Stimulated activated CD8-positive, alpha-beta memory T cell treated with anti-CD3 and anti-CD28 coated beads, Interleukin-2, amount 100 ng/mL, for 48 hours (primary cell): ENCODE measurements at places on chromosomes 16 and 17.

DNA sequence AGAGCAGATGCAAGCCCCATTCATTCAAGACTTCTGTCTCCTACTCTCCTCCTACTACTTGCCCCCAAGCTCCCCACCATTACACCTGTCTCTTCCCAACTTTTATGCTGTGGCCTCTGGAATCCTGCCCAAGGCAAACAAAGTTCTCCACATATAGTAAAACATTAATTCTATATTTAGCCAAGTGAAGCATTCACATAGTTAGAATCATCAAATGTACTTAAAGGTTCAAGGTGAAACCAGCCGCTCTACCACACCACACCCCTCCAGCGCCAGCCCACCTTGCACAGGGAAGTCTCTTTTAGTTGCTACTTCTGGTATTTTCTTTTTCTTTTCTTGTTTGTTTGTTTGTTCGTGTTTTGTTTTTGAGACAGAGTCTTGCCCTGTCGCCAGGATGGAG is 25.4 kb upstream of the GUCY2D start:
- DNase-seq = no peak

- no peak for DNase-seq
These were observed 7.1 kb upstream of the ZNF747 start for GRCh38 chr16:30541502-30542329.

- DNase-seq = no peak
These were observed 65.9 kb downstream of the DNAH3 start for GRCh38 chr16:21084631-21085225.

GRCh38 chr17:1145311-1145986 is 34.3 kb downstream of the ABR start:
- no peak for DNase-seq

DNA sequence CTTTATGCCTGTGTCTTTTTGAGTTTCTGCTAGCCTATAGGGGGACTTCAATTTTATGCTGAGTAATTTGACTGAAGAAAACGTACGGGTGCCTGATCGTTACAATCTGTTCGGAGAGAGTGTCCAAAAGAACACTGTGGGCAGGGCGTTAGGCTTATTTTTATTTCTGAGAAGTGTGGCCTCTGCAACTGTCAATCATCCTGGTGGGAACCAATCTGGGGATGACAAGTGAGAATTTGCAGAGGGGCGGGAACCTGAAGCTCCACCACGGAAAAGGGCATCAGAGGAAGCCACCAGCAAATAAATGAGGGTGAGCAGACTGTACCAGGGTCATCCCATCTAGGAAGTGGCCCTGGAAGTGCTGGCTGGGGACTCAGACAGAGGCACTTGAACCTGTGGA is 12.0 kb upstream of the CDYL2 start:
- no peak for DNase-seq

GRCh38 chr16:46949241-46949892 is 24.1 kb downstream of the DNAJA2 start:
- DNase-seq = peak; percentile 15

GRCh38 chr17:29420128-29420527 is 30.0 kb downstream of the TAOK1 start:
- DNase-seq = no peak

GRCh38 chr17:78127888-78128550 is 536 bp downstream of the TMC6 start:
- no peak for DNase-seq

DNA sequence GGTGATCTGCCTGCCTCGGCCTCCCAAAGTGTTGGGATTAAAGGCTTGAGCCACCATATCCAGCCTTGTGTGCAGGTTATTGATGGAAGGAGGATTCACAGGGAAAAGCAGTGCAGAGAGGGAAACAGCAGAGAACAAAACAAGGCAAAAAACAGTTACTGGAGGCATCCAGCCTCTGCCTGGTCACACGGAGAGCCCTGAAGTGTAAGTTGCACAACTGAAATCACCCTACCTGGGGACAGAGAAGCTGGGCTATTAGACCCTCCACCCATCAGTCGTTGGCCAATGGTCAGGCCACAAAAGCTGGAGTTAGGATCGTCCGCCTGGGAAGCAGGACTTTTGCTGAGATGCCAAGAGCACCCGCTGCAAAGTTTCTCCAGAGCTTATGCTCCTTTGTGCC is 57.9 kb upstream of the BCO1 start:
- no peak for DNase-seq

GRCh38 chr17:61757168-61757567 is 106.2 kb downstream of the BRIP1 start:
- no peak for DNase-seq

- no peak for DNase-seq
These were observed at the start of gene FAM20A for GRCh38 chr17:68600931-68601564. Gene FAM20A, minus strand, starts transcription at chr17:68601367. Its CDS starts 701 bp downstream, at chr17:68600666.

DNA sequence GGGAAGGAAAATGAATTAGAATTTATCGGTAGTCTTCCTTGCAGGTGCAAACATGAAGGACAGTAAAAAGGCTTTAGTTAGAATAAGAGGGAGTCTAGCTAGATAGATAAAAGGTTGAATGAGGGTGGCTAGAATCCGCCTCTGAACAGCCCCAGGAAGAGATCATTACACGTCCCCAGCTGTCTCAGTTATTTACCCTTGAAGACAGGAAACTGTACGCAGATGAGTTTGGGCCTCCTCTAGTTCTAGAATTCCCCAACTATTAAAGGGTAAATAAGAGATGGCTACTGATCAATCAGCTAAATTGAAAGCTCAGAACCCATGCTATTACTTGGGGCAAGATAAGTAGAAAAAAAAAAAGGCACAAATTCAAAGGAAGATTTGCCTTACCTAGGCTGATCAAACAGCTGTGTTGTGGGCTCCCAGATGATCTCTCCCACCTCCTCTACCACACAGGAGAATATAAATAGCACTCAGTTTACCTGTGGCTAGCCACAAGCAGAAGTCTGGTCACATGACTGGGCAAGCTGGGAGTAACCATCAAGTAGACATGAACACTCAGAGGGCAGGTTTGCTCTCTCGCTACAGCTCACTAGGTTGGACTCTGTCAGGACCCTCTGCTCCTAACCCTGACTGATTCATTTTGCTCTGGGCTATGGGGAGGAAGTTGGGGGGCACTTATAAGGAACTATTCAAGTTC is 17.0 kb downstream of the FAM117A start:
- no peak for DNase-seq

DNA sequence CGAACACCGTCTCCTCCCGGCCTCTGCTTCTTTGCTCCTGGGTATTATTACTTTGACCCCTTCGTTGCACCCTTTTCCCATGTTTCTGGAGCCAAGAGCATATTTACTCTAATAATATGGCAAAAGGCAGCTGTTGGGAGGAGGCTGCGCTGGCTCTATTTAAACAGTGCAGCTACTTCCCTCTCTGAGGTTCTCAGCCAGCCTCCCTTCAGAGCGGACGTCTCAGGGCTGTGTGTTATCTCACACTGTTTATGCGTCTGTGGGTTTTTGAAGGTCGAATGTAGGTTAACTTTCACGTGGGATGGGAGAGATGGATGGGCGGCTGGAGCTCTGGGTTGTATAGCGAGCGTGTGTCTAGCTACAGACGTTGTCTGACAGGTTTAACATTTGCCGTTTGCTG is 45.3 kb downstream of the COX4I1 start:
- no peak for DNase-seq

DNA sequence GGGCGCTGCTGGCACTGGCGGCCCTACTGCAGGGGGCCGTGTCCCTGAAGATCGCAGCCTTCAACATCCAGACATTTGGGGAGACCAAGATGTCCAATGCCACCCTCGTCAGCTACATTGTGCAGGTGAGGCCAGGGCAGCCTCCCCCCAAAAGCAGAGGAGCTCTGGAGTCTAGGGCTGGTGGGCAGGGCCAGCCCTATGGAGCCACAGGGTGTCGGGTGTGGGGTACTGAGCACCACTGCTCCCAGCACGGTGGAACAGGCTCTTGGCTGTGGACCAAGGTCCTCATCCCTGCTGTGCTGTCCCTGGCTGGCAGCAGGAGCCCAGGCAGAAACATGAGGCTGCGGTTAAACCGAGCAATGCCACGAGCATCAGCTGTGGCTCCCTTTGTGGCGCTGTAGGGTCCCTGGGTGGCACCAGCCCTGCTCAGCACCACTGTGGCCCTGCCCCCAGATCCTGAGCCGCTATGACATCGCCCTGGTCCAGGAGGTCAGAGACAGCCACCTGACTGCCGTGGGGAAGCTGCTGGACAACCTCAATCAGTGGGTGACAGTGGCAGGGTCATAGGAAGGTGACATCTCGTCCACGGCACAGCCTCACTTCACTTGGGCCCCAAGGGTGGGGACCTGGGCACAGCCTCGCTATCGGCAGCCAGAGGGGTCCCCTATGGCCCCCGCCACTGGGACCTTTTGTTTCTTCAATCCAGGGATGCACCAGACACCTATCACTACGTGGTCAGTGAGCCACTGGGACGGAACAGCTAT is 1.1 kb downstream of the DNASE1 start:
- DNase-seq = no peak
